ENCODE measurements at places on chromosomes 3 and 15.

GRCh38 chr15:67405208-67406191, 115.4 kb upstream of the C15orf61 start:
- no peak for DNase-seq

DNA sequence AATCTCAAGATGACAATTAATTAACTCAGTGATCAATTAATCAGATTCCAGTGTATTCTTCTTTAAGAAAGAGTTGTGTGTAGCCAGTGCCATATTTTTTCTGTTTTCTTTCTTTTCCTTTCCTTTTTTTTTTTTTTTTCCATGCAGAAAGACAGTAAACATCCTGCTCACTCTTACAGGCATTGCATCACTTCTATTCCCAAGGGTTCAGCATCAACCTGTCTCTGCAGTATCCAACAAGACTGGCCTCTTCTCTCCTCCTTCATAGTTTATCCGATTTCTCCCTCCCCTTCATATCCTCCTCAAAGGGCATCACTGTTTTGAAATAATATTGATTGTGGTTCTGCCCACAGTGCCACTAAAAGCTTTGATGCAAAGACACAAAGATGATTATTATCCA, 17.0 kb upstream of the SLC9A9 start:
- DNase-seq: no peak

DNA sequence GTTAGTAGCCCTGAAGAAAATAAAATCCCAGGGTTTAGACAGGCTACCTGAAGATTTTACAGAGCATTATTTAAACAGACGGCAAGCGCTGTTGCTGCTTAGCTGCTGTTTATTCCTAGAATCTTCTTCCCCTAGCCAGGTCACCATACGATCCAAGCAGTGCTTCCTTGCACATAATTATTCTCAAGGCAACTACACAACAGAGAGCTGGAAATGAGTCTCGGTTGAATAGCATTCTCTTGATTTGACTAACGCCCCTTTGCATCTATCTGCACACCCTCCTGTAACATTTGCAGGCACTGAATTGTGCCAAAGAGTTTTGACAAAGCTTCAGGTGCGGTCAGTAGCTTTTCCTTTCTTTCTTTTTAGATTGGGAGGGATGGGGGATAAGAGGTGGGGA, 564.4 kb downstream of the TBL1XR1 start:
- DNase-seq: no peak

- DNase-seq: no peak
These were observed 161.9 kb upstream of the CADPS start for GRCh38 chr3:63037116-63037515.

GRCh38 chr15:91253605-91254004, 153.5 kb downstream of the SV2B start:
- DNase-seq: no peak

GRCh38 chr3:153688301-153689120, 432.7 kb upstream of the ARHGEF26 start:
- no peak for DNase-seq

DNA sequence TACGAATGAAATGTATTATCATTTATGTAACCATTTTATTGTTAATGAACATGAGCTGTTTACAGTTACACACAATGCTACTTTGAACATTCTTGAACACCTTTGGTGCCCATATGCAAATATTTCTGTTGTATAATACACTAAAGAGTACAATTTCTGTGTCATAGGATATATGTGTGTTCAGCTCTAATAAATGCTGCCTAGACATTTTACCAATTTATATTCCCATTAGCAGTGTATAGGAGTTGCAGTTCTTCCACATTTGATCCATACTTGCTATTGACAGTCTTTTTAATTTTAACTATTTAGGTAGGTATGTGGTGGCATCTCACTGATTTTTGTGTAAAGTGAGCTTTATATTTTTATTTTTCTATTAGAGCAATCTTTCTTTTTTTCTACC, 331.8 kb downstream of the ZIC1 start:
- DNase-seq: no peak

DNA sequence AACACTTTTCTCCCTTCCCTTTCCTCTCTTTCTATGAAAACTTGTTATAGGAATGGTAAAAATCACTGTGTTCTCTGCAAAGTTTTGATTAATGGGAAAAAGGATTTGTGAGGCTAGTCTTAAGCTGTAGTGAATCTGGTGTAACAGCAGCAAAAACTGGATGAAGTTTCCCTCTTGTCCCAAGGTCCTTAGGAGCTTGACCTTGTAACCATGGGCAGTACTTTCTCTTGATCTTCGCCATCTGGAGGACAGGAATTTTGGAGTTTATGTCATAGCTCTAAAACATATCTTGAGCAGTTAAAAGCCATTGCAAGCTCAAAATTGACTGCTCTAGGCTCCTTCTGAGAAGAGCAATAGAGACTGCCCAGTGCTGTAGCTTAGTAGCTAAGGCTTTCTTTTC, 56.5 kb upstream of the GPD1L start:
- DNase-seq: no peak

DNA sequence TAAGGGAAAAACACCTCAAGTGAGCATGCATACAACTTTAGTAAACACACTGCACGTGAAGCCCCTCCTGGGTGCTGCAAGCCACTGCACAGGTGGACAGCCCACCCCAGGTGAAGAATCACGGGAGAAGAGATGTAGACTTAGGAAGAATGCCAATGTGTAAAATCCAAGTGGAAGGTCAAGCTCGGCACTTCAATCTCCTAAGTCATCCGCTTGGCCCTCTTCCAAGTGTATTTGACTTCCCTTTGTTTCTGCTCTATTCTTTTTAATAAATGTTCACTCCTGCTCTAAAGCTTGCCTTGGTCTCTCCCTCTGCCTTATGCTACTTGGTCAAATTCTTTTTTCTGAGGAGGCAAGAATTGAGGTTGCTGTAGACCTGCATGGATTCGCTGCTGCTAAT, 316.6 kb downstream of the EDEM1 start:
- no peak for DNase-seq

GRCh38 chr3:163879172-163879571, 1199.1 kb downstream of the SI start:
- DNase-seq: no peak

GRCh38 chr3:13149330-13150108, 76.3 kb upstream of the IQSEC1 start:
- DNase-seq: no peak

GRCh38 chr15:84956199-84956598, 25.5 kb upstream of the PDE8A start:
- DNase-seq: no peak

- DNase-seq: no peak
These were observed 157.0 kb upstream of the FRMD4B start for GRCh38 chr3:69542805-69543429.

DNA sequence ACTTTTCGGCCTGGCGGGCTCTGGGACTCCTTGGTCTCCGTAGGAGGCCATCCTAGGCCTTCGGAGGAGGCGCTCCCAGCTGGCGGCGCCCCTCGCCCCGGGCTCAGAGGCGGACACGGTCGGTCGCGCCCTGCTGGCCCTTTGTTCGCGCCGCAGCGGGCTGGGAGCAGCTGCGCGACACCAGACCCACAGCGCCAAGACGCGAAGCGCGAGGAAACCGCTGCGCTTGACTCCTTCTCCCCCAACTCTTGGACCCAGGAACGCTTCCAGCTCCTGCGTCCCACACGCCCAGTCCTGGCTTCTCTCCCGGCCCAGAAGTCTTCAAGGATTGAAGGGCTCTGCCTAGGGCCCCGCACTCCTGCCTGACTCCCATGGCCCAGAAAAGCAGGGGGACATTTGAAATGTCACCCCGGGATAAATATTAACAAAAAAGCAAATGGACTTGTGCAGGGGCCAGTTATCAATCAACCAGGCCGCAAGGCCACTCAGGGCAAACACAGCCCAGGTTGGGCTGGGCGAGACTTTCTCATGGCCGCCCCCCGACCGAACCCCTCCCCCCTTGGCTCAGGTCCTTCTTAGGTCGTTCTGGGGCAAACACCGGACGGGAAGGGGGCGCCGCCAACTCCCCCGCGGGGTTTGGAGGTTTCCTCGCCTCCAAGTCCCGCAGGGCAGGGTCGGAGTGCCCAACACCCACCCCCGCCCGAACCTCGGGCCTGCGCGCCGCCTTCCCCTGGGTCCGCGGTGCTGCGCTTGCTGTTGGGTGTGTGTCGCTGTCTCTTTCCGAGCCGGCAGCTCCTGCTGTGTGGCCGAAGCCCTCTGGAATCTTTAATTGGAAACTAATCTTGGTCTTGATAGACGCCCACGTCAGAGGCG, 5.1 kb downstream of the ONECUT1 start:
- DNase-seq: no peak

GRCh38 chr3:169604118-169604517, 59.4 kb downstream of the MECOM start:
- DNase-seq: no peak

- no peak for DNase-seq
These were observed 910.1 kb downstream of the MCTP2 start for GRCh38 chr15:95141486-95141885.

Measured in brain pericyte (primary cell).